GM10248 (cell line): ENCODE measurements at places on chromosomes 7 and 10.

DNA sequence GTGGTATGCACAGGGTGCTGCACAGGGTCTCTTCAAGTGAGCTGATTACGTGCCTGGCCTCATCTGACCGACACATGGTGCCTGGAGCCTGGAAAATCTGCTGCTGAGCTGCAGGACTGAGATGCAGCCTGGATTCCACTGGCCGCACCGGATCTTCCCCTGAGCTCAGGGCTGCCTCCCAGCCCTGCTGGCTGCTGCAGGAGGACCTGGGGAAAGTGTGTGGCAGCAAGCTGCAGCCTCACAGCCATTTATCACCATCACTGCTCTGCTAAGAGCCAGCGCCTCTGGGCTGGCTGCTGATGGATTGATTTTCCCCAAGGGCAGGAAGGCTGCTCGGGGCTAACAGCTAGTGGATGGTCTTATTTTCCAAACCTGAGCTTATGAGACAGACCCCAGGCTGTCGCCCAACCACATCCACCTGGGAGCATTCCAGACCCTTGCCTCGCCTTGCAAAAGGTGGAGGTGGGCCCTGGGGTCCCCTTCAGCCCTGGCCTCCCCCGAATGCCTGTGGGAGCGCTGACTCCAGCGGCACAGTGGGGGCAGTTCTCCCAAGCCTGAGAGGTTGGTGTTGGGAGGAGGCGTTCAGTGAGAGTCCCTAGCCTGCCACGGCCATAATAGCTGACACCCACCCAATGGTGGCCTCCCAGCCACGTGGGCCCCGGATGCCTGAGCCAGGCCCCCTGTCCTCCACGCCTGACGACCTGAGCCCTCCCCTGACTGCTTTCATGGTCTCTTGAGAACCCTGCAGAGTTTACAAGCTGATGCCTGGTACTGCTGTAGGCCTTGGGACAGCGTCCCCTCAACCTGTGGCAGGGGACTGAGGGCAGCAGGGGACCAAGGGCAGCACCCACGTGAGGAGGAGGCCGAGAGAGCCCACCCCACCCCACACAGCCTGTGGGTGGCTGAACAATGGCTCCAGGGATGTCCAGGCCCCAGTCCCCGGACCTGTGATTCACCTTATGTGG is 38.2 kb downstream of the STK32C start:
- no peak for DNase-seq

GRCh38 chr10:113506476-113506875 is 46.4 kb upstream of the HABP2 start:
- no peak for DNase-seq

DNA sequence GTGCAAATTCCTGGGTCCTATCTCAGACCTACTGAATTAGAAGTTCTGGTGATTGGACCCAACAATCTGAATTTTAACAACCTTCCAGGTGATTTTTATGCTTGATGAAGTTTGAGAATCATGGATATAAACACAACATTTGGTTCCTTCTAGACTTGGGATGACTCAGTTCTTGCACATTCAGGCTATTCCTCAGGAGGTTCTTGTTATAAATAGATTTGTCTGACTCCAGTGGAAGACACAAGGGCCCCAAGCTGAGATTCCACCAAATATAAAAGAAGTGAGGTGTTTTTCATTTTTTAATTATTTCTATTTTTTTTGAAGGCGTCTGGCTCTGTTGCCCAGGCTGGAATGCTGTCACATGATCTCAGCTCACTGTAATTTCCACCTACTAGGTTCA is 9.4 kb upstream of the TAS2R16 start:
- DNase-seq, result no peak

- DNase-seq, result no peak
Observed at GRCh38 chr10:13567030-13567429, 19.7 kb upstream of the PRPF18 start.

- no peak for DNase-seq
Observed at GRCh38 chr10:3046981-3047547, 20.3 kb upstream of the PFKP start.

- DNase-seq, result no peak
Observed at GRCh38 chr10:43333653-43334052, 37.8 kb upstream of the FXYD4 start.
